ENCODE measurements at places on chromosomes 12 and 14.

GRCh38 chr12:27631813-27632491 is 64.3 kb upstream of the REP15 start:
- DNase-seq: no peak

- DNase-seq: no peak
Measured at GRCh38 chr12:87376722-87377121, 652.5 kb downstream of the C12orf50 start.

GRCh38 chr12:1594006-1594260 is 448 bp downstream of the FBXL14 start:
- no peak for DNase-seq

- no peak for DNase-seq
Measured at GRCh38 chr12:111405859-111406473, at the start of gene SH2B3. Gene SH2B3 (plus strand): TSS chr12:111405923. CDS start chr12:111418146, 12,223 bp downstream.

DNA sequence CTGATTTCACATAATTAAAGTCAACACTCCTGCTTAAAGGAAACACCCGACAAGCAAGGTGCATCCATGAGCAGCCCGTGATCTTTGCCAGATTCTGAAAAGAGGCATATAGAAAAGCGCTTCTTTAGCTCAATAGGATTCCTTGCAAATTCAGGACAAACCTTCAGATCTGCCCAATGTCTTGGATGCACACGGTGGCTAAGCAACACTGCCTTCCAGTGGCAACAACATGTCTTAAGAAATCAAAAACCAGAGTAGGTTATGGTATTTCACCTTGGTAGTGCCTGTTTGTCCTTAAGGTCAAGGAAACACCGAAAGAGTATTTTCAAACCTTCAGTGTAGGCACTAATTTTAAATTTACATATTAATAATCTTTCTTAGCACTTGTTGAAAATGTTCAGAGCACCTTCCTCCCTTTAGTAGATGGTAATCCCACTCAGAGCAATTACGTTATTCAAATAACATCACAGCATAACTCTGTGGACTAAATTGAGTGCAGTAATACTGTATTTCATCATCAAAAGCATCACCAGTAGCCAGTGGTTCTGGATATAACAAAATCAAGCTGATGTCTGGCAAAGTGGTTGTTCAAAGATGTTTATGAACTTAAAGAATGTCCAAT is 58.0 kb upstream of the CDKN3 start:
- DNase-seq: no peak

All from NCI-H2029 treated with DMSO at 0.1 percent for 48 hours (cell line).